ENCODE measurements at places on chromosomes 4 and X.

DNA sequence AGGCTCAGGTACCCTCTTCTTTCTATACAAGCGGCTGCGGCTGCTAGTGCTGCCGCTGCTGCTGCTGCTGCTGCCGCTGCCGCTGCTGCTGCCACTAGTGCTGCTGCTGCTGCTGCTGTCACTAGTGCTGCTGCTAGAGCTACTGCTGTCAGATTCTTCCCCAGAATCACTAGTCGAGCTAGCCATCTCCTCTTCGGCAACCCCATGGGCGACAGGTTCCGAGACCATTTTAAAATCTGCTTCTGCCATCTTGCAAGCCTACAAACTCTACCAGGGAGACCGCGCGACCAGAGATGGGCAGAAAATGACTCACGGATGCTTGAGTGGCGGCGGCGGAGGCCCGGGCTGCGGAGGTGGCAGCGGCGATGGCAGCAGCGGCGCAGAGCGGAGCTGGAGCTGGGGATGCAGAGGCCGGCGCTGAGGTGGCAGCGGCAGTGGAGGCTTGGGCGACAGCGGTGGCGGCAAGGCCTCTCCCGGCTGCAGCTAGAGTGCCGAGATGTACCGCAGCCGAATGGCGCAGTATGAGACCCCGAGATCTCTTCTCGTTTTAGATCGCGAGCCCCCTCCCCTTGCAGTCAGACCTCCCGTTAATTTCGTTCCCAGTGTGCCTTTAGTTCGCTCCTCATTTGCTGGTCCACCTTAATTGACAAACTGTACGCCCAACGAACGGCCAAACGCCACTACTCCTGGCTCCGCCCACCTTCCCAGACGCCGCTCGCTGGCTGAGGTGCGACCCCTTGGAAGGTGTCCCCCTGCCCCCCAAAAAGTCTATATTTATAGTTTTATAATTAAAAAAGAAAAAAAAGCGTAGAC lies at the start of gene NAP1L3:
TSS of gene NAP1L3 (minus strand) at position 523 of the 813 bp plus-strand sequence. CDS start at position 249, 274 bp downstream.
- DNase-seq: peak; percentile 24

- DNase-seq: no peak
Measured at GRCh38 chrX:42079968-42080367, 156.6 kb upstream of the CASK start.

DNA sequence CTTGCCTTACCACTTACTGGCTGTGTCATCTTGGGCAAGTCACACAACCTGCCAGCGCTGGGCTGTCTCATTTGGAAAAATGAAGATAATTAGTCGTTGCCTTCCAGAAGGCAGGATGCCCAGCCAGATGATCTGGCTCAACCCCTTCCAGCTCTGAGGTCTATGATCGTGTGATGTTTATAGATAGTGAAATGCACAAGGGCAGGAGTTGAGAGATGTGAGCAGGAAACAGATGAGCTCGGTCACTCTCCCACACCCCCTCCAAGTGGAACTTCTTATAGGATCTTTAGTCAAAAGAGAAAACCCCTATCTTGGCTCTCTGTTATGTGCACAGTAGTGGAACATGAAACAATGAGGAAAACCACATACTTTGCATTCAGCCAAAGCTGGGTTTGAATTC lies 336.8 kb upstream of the PPARGC1A start:
- peak; percentile 60 for DNase-seq

DNA sequence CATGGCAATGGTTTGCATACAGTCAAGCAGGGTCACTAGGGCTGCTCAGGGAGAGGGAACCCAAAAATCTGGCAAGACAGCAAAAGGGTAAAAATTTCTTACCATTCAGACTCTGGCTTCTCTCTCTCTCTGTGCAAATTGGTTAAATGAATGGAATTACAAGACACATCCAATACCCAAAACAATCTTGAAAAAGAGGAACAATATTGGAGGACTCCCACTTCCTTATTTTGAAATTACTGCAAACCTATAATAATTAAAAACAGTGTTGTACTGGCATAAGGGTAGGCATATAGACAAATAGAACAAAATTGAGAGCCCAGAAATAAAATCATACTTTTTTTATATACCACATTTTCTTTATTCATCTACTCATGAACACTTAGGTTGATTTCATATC lies 24.1 kb downstream of the ETDA start:
- no peak for DNase-seq

DNA sequence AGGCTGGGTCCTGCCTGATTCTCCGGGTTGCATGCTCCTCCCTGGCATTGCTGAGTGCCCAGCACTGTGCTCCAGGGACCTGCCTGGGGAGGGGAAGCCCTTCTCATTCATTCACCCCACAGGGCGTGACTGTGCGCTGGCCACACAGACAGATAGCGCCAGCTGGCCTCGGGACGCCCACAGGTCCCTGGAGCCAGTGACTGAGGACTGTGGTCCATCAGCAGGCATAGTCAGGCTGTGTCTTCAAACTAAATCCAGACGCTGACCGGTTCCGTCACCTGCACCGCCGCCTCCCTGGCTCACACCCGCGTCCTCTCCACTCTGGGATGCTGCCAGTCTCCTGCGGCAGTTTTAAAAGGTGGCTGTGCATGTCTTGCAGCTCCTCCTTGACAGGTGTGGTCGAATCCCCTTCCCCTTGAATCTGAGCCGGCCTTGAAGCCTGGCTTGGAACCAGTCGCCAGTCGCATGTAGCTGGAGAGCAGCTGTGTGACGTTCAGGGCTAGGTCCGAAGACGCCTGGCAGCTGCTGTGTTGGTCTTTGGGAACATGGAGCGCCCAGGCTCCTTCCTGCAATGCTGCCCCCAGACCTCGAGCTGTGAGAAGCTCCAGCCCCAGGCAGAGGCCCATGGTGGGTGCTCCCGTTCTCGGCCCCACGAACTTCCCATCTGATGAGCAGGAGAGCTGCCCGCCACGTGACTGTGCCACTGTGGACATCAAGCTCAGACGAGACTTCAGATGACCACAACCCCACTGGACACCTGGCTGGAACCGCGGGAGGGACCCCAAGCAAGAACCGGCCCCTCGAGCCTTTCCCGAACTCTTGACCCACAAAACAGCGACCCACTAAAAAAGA lies 94.1 kb downstream of the ADRA2C start:
- no peak for DNase-seq

GRCh38 chr4:68569466-68570121 lies 6.5 kb downstream of the UGT2B17 start:
- no peak for DNase-seq

DNA sequence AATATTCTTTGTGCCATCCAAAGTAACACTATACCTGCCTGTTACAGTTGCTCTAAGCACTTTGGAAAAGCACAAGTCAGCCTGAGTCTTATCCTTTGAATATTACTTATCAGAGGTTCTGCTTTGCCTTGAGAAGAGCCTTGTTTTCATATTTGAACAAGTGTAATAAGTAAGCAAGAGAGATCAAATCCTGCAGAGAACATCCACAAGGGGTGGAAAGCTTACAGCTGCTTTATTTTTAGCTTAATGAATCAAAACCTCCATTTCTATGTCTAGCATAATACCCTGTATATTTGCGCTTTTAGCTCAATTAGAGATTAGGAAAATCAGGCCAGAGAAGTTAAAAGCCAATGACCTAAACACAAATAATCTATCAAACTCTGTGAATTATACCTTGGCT lies 139.8 kb downstream of the CDS1 start:
- DNase-seq: no peak

DNA sequence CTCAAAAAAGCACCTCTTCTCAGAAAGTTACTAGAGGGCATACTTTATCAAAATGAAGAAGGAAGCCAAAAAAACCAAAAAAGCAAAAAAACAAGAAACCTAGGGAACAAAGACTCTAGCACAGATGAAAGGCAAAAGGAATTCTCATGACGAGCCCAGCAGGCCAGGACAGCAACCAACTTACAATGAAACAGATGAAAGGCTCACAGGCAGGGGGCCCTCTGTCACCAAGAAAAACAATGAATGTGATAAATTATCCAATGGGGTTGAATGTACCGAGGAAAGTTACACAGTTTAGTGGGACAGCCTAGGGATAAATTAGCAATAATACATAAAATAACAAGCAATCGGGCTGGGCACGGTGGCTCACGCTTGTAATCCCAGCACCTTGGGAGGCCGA lies 79.0 kb downstream of the GPR82 start:
- DNase-seq: no peak

DNA sequence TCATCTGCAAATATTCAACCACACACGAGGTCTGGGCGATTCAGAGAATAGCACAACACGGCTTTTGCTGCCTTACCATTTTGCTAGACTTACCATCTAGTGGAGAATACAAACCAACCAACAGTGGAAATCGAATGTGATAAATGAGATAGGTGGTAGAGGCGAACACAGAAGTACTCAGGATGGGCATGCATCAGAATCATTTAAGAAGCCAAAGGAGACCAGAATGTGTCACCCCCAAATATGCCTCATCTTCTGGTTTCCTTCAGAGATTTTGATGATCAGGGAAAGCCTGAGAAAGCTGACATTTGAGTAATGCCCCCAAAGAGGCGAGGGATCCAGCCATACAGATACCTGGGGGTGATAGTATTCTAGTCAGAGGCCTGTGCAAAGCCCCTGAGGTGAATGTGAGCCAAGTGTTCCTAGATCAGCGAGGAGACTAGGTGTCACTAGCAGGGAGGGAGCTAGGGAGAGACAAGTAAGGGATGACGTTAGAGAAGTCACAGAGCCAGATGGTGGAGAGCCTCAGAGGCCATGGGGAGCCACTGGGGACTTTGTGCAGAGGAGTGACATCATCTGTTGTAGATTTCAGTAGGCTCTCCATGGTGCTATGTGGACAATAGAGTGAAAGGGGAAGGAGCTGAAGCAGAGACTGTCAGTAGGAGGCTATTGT lies 1.7 kb downstream of the MTMR1 start:
- no peak for DNase-seq

DNA sequence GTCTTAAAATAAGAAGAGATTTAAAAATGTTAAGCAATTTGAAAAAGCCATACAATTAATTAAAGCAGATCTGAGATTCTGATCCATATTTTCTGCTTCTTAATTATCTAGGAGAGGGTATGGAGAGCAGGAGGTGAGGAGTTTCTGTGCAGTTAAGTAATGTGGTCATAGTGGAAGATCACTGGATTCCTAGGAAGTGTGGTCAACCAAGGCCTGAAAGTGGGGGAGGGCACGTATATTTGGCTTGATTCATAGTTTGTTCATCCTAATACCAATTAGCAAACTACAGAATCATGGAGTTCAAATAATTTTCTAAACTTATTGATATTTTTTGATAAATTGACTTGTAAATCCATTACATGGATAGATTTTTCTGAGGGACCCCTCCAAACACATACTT lies 768.3 kb downstream of the RAPGEF2 start:
- DNase-seq: no peak

- DNase-seq: no peak
Measured at GRCh38 chrX:154012336-154012991, 7.2 kb downstream of the IRAK1 start.

- no peak for DNase-seq
Measured at GRCh38 chr4:105550641-105551040, 1.8 kb upstream of the ARHGEF38 start.
